PC-3 (cell line): ENCODE measurements at places on chromosomes 6 and 20. TPM values are rescaled to one million over a fixed set of nuclear protein-coding genes. Genes with fewer than 3 reads are reported as not detected.

The RAE1 gene
- 99.8 and 183 TPM in 2 replicates for total RNA-seq

The SCRT2 gene
- not detected in 2 replicates for total RNA-seq

The E2F1 gene
- 63.7 and 72.2 TPM in 2 replicates for total RNA-seq

The COL9A3 gene
- 14.3 and 17.7 TPM in 2 replicates for total RNA-seq

The EGFL8 gene
- total RNA-seq: 7.9 and 14.9 TPM in 2 replicates

The GJA10 gene
- not detected in 2 replicates for total RNA-seq

The PSORS1C2 gene
- total RNA-seq: not detected in 2 replicates

The RIMS4 gene
- 0.04 and 0.17 TPM in 2 replicates for total RNA-seq

The OSBPL2 gene
- 32.5 and 39.7 TPM in 2 replicates for total RNA-seq

The OPN5 gene
- total RNA-seq: not detected in 2 replicates

The SAMD10 gene
- 7.4 and 13.4 TPM in 2 replicates for total RNA-seq

The MAPK13 gene
- 36.9 and 41.4 TPM in 2 replicates for total RNA-seq

The APCDD1L gene
- total RNA-seq: 2.0 and 4.9 TPM in 2 replicates

The BPIFB3 gene
- total RNA-seq: not detected in 2 replicates

The BEND6 gene
- total RNA-seq: 0.58 and 1.3 TPM in 2 replicates

The PBOV1 gene
- not detected in 2 replicates for total RNA-seq

The C4A gene
- total RNA-seq: 2.2 and 3.6 TPM in 2 replicates

The C6orf118 gene
- not detected in 2 replicates for total RNA-seq

The SLC22A23 gene
- total RNA-seq: 5.7 and 8.2 TPM in 2 replicates

The LPA gene
- total RNA-seq: not detected in 2 replicates

The GSTA1 gene
- total RNA-seq: not detected in 2 replicates

The TNFRSF6B gene
- 41.6 and 59.0 TPM in 2 replicates for total RNA-seq

The RCAN2 gene
- not detected in 2 replicates for total RNA-seq

The DAAM2 gene
- not detected in 2 replicates for total RNA-seq

The SLC4A11 gene
- total RNA-seq: 23.7 and 26.8 TPM in 2 replicates
